ENCODE measurements at places on chromosomes 13 and 19. TPM values are rescaled to one million over a fixed set of nuclear protein-coding genes. Genes with fewer than 3 reads are reported as not detected.

SIGLEC11 gene
- not detected for total RNA-seq

SLITRK5 gene
- under 0.01 TPM for total RNA-seq

APLP1 gene
- total RNA-seq: 51.5 TPM

KASH5 gene
- total RNA-seq: not detected

FXYD1 gene
- not detected for total RNA-seq

CCDC194 gene
- total RNA-seq: 0.47 TPM

GZMM gene
- total RNA-seq: 0.84 TPM

KLHL1 gene
- not detected for total RNA-seq

UBAC2 gene
- 61.5 TPM for total RNA-seq

- DNase-seq: peak; percentile 72
These were observed 525.1 kb upstream of the NBEA start for GRCh38 chr13:34416971-34417380.

DNA sequence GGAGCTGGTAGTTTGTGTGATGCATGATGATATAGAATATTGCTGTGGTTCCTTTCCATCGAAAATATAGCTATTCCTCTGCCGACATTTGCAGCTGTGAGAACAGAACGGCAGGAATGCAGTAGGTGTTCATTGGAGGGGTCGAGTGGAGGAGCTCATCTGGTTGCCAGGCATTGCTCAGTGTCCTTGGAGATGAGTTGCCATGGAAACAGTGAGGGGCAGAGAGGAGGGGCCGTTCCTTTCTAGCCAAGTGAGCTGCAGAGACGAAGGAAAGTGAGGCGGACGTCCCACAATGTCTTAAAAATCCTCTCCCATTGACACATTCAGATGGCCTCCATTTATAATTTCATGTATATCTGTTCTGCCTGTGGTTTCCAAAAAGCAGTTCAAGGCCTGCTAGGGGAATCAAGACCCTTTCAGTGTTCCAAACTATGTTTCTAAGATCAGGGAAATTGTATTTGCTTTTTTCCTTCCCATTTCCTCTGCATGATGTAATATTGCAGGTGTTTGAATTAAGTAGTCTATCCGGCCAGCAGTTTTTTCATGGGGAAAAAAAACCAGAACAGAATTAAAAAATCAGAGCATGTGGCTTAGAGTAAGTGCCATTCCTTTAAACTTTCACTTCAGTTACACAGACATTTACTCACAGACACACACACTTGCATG lies 41.2 kb upstream of the ZNF835 start:
- DNase-seq: no peak

DNA sequence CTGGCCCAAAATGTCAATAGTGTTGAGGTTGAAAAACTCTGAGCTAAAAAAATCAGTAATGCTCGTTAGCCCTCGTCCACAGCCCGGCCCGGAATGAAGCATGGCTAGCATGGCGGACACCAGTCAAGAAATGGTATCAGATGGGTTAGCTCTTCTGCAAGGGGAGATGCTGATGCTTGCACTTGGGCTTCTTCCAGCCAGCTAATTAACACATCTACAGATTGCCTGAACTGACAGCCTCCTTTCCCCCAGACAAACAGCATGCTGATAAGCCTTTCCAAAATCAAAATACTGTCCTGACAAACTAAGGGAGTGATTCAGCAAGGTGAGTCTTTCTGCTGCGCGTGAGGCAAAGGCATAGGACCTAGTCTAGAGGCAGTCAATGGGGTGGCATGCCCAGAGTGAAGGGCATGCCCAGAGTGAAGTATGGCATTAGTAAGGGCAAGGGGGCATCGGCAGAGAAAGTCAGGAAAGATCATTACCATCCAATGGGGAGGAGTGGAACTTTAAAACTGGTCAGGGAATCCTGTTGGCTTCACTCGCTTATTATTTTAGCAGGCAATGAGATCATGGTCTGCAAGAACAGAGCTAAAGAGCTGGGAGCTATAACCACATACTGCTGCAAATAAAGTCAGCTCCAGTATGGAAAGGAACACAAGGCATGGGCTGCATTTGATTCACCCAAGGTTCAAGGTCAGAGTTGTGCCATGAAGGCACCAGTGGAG lies 30.2 kb upstream of the UBE2L5 start:
- no peak for DNase-seq

DNA sequence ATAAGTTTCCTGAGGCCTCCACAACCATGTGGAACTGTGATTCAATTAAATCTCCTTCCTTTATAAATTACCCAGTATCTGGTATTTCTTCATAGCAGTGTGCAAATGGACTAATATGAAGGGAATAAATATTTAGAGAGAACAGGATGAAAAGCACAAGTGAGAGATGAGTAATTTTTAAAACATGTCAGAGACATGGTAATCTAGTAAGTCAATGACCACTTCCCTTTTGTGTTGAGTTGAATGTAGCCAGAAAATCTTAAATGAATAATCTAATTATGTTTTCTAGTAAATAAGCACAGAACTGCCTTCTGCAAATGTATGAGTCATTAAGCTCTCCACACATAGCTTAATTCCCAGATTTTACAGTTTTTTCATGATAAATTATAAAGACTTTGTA lies 524.1 kb upstream of the SLITRK5 start:
- DNase-seq: peak; percentile 52

DNA sequence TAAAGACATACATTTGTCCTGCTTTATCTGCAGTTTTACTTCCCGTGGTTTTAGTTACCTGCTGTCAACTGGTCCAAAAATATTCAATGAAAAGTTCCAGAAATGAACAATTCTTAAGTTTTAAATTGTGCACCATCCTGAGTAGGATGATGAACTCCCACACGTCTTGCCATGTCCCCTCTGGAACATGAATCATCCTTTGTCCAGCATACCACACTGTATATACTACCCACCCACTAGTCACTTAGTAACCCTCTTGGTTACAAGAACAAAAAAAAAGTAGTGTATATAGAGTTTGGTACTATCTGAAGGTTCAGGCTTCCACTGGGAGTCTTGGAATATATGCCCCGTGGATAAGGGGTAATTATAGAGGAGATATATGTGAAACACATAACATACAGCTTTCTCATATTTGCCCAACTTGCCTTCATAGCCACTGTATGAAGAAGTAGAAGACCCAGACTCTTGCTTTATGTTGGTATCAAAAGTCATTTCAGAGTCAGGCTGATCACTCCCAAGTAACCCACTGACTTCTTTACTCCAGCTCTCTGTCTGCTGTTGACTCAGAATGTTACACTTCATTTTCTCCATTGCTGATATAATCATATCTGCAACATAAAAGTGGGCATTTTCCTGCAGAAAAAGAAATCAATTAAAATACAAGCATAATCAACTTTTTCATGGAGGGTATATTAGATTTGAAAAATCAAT lies 19.3 kb downstream of the RUBCNL start:
- DNase-seq: peak; percentile 58

DNA sequence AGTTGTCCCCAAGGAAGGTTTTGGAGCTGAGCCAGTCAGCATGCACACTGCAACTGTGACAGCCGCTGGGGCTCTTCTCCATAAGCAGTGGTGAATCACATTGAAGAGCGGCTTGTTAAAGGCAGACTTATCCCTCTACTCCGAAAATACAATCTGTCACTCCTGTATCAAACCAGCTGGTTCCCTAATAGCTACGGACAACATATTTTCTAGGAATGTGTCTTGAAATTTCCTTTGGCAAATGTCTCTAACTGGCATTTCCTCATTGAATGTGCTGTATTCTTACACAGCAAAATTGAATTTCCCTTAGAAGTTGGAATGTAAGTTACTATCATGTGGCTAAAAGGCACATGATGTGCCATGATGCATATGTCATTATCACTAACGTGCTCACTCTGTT lies 104.0 kb upstream of the GPR12 start:
- DNase-seq: no peak

- peak; percentile 50 for DNase-seq
These were observed 38.9 kb downstream of the DZIP1 start for GRCh38 chr13:95605448-95606125.

- DNase-seq: peak; percentile 68
These were observed 1.0 kb downstream of the HMGB1 start for GRCh38 chr13:30464496-30465342.
